Right cardiac atrium (tissue), 5 donors: ENCODE measurements at places on chromosomes 2 and 18.

GRCh38 chr2:16507655-16508489, 157.8 kb downstream of the CYRIA start:
- peak; percentile 67 for DNase-seq

DNA sequence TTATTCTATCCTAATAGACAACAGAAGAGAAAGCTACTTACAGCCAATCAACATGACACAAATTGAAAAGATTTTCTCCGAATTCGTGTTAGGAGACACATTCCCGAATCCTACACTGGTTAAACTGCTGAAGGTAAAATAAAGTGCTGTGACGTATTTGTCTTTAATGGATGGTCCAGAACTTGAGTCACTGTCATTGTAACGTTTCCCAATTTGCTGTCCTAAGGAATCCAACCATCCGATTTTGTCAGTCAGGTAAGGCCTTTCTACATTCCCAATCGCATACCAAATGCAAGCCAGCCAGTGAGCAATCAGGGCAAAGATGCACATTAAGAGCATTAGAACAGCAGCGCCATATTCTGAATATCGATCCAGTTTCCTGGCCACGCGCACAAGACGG, 91.2 kb downstream of the GCA start:
- DNase-seq, result no peak

DNA sequence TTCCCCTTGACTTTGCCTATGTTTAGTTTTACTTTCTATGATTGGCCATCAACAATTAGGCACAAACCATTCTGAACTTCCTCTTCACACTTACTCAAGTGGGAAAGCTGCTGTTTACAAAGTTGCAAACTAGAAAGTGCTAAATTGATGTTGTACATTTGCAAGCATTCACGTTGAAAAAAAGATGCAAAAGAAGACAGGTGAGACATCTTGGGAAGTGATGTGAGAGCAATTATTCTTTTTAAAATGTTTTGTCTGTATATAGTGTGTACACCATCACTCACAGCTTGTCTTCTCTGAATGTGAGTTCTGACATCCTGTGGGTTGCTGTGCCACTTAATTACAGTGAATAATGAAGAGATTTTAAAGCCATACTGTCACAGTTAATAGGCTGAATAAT, 874.1 kb upstream of the LRATD1 start:
- no peak for DNase-seq

DNA sequence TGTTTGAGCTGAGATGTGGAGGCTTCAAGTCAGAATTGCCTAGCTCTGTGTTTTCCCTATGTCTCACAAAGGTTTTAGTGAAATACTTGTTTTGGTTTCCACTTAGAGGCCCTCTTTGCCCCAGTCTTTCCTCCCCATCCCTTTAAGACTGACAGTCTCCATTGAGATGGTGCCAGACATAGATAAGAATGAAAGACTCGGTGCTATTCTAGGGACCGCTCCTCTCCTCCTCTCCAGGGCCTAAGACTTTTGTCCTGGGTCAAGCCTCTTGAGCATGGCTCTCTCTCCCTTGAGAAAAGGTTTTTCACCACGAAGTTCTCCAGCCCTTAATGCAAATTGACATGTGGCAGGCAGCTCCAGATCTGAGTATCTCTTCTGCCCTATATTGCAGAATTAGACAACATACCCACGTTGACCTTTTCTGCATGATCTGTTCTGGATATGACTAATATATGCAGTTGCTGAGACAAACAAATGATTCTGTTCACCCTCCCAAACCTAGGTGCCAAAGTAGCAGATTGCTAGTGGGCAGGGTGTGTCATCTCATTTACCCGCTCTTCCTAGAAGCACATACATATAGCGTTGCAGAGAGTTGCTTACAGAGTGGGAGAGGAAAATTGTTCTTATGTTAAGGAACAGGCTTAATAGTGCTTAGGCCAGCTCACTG, 47.5 kb upstream of the ACSL3 start:
- no peak for DNase-seq

DNA sequence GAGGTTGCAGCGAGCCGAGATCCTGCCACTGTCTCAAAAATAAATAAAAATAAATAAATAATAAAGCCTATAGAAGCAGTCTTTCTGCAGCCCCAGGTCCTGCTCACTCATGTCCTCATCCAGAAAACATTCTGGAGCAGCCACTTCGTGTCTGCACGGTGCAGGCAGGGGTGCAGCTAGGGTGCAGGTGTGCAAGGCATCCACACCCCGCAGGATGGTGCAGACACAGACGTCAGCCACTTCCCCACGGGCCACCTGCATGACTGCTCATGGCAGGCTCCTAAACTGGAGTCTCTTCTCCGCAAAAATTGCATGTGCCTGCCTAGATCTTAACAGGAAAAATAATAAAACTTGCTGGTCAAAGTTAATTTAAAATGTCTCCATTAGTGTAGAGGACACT, 80.2 kb upstream of the SNTG2 start:
- no peak for DNase-seq

- no peak for DNase-seq
These were observed 38.3 kb upstream of the ATP6V1B1 start for GRCh38 chr2:70897203-70897976.

- no peak for DNase-seq
These were observed 330.0 kb downstream of the ETAA1 start for GRCh38 chr2:67727131-67727530.

- DNase-seq, result no peak
These were observed 164.6 kb upstream of the TRIB2 start for GRCh38 chr2:12552092-12552491.

GRCh38 chr2:68363721-68364120, 1.4 kb upstream of the PLEK start:
- DNase-seq, result no peak

GRCh38 chr18:41870817-41871216, 84.2 kb upstream of the PIK3C3 start:
- DNase-seq, result no peak

GRCh38 chr2:62928015-62928414, 122.6 kb upstream of the OTX1 start:
- DNase-seq, result no peak

DNA sequence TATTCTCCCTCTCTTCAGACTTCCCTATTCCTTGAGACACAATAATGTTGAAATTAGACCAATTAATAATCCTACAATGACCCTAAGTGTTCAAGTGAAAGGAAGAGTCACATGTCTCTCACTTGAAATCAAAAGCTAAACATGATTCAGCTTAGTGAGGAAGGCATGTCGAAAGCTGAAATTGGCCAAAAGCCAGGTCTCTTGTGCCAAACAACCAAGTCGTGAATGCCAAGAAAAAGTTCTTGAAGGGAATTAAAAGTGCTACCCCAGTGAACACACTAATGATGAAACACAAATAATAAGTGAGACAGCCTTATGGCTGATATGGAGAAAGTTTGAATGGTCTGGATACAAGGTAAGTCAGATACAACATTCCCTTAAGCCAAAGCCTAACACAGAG, 115.4 kb downstream of the PXDN start:
- DNase-seq, result no peak

GRCh38 chr18:36297417-36298125, at the start of gene FHOD3:
Gene FHOD3 (plus strand): TSS chr18:36297713. CDS start chr18:36297836, 123 bp downstream.
- peak; percentile 90 for DNase-seq

DNA sequence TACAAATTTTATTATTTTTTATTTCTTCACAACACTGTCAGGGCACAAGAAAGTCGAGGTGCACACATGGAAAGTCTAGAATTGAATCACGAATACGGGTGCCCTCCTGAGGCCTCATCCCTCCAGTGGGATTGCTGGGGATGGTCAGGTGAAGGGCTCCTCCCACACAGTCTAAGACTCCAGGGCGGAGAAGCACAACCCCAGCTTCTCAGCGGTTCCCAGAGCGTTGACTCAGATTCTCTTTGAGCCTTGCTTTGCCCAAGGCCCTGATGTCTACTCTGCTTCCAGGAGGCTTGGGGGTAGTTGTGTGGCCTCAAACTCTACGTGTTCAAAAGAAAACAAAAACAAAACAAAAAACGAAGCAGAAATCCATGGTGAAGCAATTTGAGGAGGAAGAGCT, 108.4 kb downstream of the LYPD6B start:
- DNase-seq, result no peak

DNA sequence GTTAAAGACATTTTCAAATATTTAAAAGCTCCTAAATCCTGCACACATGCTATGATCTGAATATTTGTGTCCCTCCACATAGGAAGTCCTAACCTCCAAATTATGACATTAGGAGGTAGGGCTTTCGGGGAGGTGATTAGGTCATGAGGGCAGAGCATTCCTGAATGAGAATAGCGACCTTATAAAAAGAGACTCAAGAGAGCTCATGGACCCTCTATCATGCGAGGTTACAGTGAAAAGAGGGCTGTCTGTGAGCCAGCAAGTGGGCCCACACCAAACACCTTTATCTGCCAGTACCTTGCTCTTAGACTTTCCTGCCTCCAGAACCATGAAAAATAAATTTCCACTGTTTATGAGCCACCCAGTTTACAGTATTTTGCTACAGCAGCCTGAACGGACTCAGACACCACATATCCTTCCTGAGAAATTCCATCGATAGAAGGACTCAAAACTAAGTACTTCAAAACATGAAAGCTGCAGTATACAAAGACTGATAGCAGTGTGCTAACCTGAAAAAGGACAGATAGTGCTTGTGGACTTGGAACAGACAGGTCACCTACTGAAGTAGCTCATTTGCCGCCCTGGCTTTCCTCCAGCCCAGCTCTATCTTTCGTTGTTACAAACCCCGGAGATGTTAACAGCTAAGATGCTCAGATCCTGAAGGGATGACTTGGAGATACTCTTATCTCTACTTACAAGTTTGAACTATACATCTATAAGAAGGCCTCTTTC, 13.8 kb downstream of the FAM210A start:
- DNase-seq, result no peak

- DNase-seq, result peak; percentile 80
These were observed 107.4 kb downstream of the POLR1A start for GRCh38 chr2:85998071-85998991.

DNA sequence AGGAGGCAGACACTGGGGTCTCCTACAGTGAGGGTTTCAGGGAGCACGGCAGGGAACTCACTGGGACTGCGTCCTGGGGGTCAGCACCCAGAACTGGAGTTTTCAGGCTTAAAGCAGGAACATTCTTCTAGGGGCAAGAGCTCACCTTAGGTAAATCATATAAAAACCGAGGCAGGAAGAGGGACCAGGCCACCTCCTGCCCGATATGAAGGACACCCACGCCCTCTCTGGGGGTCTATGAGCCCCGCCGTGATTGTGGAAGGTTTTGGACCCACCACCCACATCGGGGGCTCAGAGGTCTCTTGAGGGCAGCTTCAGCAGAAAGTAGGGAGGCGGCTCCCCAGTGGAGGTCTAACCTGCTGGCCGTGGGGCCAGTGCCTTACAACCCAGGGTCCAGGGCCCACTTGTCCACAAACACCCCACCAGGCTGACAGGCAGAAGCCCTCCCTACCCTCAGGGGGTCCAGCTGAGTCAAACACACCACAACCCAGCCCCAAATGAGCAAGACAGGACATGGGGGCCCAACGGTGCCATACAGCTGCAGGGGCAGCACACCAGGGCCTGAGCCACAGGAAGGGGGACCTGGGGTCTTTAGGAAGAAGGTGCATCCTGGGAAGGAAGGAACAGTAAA, 25.3 kb downstream of the CROCC2 start:
- no peak for DNase-seq

- DNase-seq, result no peak
These were observed 198.1 kb downstream of the MCFD2 start for GRCh38 chr2:46717344-46718121.

- no peak for DNase-seq
These were observed 200.4 kb downstream of the MEMO1 start for GRCh38 chr2:31810200-31810917.

- DNase-seq, result no peak
These were observed 36.8 kb upstream of the ERCC3 start for GRCh38 chr2:127330753-127331152.

GRCh38 chr2:65343386-65343785, 89.0 kb downstream of the SPRED2 start:
- DNase-seq, result no peak

GRCh38 chr2:124046332-124046731, 21.2 kb downstream of the CNTNAP5 start:
- no peak for DNase-seq

GRCh38 chr2:120593921-120594686, 141.6 kb upstream of the GLI2 start:
- DNase-seq, result no peak

- DNase-seq, result no peak
These were observed 336.9 kb downstream of the CBLN2 start for GRCh38 chr18:72207280-72207679.

- no peak for DNase-seq
These were observed 22.7 kb upstream of the NCK2 start for GRCh38 chr2:105721991-105722511.

DNA sequence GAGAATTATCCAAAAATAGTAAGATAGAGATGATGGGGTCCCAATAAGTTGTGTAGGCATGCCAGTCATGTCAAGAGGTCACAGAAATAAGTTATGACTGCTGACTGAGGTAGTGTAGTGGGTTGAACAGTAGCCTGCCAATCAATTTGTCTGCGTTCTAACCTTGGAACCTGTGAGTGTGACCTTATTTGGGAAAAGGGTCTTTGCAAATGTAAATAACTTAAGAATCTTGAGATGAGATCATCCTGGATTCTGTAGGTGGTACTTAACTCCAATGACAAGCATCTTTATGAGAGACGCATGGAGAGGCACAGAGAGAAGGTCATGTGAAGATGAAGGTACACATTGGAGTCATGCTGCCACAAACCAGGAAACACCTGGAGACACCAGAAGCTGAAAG, 31.0 kb downstream of the ACVR1 start:
- no peak for DNase-seq

GRCh38 chr2:206804326-206804725, 38.9 kb downstream of the FASTKD2 start:
- DNase-seq, result no peak
